ENCODE measurements at places on chromosomes 2 and 18. TPM values are rescaled to one million over a fixed set of nuclear protein-coding genes. Genes with fewer than 3 reads are reported as not detected.
A peak's percentile ranks its signal among the peaks of the same experiment; 100 is the strongest.

Gene TSPYL6
- polyA plus RNA-seq: not detected

Gene RAB17
- polyA plus RNA-seq: 3.7 TPM

Gene ELOA2
- not detected for polyA plus RNA-seq

Gene GAREM2
- 0.17 TPM for polyA plus RNA-seq

Gene IL1A
- 146 TPM for polyA plus RNA-seq

Gene NEUROD1
- polyA plus RNA-seq: not detected

Gene DNAJB2
- 75.5 TPM for polyA plus RNA-seq

Gene CAVIN2
- 9.4 TPM for polyA plus RNA-seq

Gene CXCR1
- polyA plus RNA-seq: 14.5 TPM

Gene CD8A
- 0.02 TPM for polyA plus RNA-seq

Gene EHBP1
- 78.5 TPM for polyA plus RNA-seq

GRCh38 chr2:60500861-60501260, 52.6 kb downstream of the BCL11A start:
- DNase-seq: no peak

- no peak for DNase-seq
These were observed 15.5 kb downstream of the TMEM177 start for GRCh38 chr2:119694470-119694844.

DNA sequence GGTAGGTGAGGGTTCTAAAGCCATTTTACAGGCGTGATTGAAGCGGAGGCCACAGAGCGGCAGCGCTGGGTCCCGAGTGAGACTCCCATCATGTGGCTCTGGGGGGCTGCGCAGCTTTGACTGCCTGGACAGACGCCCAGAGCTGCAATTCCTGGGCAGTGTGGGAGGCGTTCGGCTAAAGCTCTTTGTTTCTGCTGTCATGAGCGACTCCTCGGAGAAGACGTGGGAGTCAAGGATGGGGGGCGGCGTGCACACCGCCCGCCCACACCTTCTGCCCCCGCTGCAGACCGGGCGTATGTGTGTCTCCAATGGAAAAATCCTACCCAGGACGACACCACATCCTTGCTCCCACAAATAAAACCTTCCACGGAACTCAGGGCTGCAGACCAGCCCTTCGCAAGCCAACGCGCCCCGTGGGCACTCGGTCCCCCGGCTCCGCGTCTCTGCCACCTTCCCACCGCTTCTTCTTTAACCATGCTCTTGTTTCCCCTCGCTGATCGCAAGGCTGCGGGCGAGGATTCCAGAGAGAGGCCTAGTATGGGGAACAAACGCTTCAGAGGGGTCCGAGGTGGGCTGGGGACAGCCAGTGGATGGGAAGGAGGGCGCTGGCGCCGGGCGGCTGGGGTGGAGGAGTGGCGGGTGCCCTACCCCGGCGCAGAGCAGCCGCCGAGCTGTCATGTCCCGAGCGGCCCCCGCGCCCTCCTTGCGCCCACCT, 680 bp upstream of the LBH start:
- DNase-seq: no peak

- DNase-seq: no peak
These were observed 4.5 kb upstream of the TMEM200C start for GRCh38 chr18:5899835-5900234.

- DNase-seq: peak; percentile 48
These were observed 34.7 kb downstream of the RALB start for GRCh38 chr2:120287183-120288015.

DNA sequence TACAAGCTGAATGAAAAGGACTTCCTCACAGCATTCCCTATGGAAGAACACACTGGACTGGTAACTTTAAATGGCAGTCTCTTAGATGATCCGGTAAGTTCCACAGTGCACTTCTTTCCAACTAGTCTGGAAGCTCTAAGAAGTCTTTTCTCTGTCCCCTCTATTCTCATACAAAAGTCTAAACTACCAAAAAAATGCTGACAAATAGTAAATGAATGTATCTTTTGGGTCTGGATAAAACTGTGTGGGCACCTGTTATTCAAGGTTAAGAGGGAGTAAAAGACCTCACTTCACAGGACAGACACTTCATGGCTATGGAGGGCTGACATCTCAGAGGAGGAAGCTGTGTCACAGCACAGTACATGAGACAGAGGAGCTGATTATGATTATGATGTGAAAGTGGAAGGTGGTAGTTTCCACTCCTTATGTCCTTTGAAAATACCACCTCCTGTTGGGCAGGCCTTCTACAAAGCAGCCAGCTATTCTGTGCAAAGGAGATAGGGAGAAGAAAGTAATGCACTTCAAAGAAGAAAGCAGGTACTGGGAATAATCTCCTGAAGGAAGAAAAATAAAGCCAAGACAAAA, 23.9 kb downstream of the CCDC93 start:
- no peak for DNase-seq

GRCh38 chr2:237752761-237753165, 45.8 kb upstream of the RBM44 start:
- DNase-seq: no peak

DNA sequence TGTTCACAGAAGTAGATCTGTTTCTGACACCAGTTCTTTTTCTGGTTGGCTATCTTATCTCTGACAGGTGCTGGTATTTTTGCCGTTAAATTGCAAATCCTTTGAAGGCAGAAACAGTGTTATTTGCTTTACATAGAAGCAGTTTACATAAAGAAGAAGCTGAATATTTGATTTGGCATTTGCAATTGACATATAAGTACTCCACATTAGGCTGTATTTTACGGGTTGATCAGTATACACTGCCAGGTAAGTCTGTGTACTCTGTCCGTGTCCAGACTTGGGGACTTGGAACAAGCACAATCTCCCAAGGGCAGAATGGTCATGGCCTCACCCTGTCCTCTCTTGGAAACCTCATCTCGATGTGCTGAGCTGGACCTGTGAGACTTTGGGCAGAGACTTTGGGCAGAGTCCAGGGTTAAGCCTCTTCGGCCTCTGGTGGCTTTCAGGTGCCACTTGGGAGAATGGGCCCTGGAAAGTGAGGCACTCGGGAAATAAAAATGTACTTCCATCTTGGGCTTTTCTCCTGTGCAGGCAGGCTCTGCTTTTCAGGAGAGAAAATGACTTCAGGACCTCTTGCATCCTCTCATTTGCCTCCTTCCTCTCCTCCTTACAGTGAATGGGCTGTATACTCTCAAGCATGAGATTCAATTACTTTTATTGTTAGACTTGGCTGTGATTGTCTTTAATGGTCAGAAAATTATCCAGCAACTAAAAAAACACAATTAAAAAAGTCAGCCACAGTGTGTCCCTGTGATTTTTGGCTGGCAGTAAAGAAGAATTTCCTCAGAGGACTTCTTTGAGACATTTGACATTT, 108.5 kb downstream of the RAPGEF4 start:
- no peak for DNase-seq

- no peak for DNase-seq
These were observed 32.1 kb downstream of the ME2 start for GRCh38 chr18:50911006-50911405.

DNA sequence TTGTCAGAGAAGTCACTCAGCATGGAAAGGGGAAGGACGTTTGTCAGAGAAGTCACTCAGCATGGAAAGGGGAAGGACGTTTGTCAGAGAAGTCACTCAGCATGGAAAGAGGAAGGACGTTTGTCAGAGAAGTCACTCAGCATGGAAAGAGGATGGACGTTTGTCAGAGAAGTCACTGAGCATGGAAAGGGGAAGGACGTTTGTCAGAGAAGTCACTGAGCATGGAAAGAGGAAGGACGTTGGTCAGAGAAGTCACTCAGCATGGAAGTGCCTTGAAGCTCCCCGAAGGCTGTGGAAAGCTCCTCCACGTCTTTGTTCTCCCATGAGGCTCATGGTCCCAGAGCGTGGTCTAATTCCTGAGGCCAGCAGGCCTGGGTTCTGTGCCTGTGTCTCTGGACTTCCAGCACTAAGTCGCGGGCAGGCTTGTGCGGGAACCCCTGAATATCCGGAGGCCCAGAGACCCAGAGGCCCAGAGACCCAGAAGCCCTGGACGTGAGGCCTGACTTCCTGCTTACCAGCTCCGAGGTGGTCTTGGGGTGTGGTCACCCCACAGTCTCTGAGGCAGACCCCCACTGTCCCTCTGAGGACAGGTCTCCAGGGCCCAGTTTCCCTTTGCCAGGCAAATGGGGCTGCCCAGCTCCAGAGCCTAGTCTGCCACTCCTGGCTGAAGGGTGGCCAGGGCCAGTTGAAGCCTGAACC, 70.4 kb upstream of the TWIST2 start:
- DNase-seq: no peak

DNA sequence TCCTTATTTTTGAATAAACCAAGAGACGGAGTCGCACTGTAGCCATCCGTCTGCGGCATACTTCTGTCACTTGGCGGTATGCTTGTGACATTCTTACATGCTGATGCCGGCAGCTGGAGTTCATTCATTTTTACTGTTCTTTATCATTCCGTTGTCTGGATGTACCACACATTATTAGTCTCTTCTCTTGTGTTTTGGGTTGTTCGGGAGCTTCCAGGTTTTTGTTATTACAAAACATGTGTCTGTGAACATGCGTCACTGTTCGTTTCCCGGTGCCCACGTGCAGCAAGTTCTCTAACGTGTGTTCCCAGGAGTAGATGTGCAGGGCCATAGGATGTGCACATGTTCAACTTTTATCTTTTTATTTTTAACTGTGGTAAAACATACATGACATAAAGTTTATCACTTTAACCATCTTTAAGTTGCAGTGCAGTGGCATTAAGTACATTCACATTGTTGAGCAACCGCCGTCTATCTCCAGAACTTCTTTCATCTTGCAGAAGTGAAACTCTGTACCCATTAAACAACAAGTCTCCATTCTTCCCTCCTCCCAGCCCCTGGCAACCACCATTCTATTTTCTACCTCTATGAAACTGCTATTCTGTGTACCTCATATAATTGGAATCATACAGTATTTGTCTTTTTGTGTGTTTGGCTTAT, 40.1 kb downstream of the MTCL1 start:
- DNase-seq: no peak

DNA sequence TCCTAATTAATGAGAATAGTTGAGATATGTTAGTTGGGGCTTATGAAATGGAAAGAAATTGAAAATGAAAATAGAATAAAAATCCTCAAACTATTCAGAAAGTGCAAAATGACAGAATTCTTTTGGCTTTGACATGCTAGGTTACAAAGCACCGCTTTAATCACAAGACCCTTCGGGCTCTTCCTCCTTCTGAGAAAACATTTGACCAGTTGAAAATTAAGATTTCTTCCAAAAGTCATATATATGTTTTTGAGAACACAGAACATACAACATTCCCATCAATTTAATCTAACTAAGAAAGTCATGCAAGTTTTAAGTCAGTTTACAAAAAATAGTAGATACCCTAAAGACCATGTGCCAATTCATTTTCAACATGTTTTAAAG, 2.2 kb upstream of the SLC40A1 start:
- no peak for DNase-seq

DNA sequence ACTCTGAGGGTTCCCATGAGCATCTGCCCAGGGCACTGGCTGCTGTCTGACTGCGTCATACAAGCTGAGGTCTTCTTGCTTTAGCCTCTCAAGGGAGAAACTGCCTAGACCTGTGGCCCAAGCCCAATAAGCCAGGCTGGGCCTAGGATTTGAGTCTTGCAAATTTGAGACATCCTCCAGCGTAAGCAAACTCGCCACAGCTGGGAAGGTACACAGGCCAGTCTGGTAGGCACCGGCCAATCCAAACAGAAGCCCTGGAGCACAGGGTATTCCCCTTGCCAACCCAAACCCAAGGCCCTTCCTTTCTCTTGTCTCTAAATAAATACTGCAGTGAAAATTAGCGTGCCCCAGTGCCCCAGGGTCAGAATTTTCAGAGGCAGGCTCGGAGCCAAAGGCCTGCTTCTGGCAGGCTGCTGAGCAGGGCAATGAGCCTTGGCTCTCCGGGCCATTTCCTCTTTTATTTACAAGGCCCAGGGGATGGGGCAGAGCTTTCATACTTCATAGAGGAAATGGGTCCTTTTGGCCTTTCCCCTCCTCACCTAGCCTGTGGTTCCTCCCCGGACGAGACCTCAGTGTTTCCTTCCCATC, 33.3 kb downstream of the POLR1A start:
- DNase-seq: no peak

- DNase-seq: no peak
These were observed 634.3 kb downstream of the TMEM182 start for GRCh38 chr2:103396152-103396551.

GRCh38 chr2:159050426-159050825, 82.0 kb downstream of the TANC1 start:
- no peak for DNase-seq

GRCh38 chr2:41847744-41848441, 199.9 kb upstream of the PKDCC start:
- DNase-seq: no peak

GRCh38 chr2:15050483-15050882, 418.0 kb downstream of the LRATD1 start:
- DNase-seq: no peak

DNA sequence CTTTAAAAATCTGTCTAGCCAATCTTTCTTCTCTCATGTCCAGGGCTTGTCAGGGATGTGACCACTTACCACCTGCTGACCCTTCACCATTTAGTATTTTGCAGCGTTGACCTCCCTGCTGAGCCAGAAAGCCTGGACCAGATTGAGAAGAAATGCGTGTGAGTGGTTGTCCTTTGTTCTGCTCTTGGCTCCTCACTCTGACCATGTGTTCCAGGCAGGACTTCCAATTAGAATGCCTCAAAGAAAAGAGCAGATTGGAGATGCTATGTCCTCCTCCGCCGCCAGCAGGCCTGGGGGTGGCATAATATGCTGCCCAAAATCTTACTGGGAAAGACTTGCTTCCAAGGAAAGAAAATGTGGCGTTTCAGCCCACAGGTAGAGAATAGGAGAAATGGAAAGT, 894.1 kb downstream of the SLC4A3 start:
- no peak for DNase-seq

- DNase-seq: no peak
These were observed 77.4 kb upstream of the GPC1 start for GRCh38 chr2:240358080-240358479.

DNA sequence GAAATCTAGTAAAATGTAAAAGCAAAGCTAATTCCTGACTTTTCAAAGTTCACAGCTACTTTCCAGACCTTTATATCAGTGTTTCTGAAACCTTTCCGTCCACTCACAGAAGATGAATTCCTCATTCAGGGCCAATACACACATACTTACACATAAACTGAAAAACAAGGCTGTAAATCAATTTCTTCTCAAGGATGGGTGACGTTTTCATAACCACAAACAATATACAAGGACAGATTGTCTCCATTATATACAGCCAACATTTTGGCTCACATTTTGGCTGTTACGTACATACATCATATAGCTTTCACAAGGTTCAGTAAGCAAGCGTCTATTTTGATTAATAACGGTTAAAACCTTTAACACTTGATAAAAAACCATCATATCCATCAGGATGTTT, 1.4 kb downstream of the RPRD1A start:
- DNase-seq: no peak

- no peak for DNase-seq
These were observed 27.4 kb upstream of the SLC3A1 start for GRCh38 chr2:44247924-44248323.

GRCh38 chr2:120438301-120439066, 92.5 kb downstream of the INHBB start:
- no peak for DNase-seq

GRCh38 chr2:37894601-37895000, 30.5 kb upstream of the RMDN2 start:
- DNase-seq: no peak

DNA sequence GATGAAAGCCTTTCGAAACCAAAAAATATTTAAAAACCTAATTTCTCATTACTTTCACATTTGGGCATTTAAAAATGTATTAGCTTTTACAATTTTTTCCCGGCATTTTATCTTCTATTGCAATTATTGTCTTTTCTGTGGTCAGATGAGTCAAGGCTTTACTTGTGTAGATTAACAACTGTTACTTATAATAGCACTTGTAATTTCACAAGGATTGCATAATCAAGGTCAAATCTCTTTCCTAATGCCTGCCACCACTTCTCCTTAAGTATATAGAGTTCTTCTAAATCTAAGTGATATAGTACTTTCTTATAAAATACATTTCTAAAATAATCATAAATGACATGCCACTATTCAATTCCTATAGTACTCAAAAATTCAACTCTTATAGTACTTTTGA, 67.2 kb downstream of the SLC8A1 start:
- no peak for DNase-seq
